RKO (cell line): ENCODE measurements at places on chromosomes 7 and 10.

DNA sequence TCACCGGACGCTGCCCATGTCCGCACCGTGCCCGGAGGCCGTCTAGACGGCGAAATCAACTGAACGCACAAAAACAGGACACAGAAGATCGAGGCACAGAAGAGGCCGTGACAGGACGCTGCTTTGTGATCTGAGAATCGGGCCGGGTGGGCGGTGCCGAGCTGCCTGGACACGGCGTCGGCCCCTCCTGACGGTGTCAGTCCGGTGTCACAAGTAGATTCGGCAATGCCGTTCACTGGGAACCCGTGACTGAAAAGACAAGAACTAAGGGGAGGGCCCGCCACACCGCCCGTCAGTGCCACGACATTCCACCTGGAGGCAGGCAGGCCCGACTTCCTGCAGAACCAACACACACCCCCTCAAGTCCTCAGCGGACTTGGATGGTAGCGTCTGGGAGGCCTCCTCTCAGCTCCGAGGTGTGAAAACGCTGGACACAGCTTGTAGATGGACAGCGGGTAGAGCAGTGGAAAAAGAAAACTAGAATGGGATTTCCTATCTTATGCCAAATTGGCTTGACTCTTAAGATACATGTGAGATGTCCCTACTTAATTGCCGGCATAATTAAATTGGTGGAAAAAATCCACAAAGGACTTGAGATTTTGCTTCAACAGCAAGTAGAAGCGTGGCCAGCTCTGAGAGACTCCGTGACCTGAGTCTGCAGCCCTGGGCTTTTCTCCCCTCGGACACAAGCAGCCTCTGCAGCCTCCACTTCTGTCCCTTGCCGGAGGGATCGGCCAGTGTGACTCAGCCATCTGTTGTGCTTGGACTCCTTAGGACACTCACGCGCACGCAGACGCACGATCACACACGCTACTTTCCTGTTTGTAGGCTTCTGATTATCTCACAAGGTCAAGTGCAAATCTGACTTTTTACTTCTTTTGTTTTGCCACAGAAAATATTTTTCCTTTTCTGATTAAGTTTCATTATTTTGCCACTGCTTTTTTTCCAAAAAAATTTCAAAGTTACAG, 269.0 kb downstream of the DIP2C start:
- DNase-seq, result no peak

- DNase-seq, result no peak
These were observed 740.7 kb downstream of the TNS3 start for GRCh38 chr7:46841248-46841647.

DNA sequence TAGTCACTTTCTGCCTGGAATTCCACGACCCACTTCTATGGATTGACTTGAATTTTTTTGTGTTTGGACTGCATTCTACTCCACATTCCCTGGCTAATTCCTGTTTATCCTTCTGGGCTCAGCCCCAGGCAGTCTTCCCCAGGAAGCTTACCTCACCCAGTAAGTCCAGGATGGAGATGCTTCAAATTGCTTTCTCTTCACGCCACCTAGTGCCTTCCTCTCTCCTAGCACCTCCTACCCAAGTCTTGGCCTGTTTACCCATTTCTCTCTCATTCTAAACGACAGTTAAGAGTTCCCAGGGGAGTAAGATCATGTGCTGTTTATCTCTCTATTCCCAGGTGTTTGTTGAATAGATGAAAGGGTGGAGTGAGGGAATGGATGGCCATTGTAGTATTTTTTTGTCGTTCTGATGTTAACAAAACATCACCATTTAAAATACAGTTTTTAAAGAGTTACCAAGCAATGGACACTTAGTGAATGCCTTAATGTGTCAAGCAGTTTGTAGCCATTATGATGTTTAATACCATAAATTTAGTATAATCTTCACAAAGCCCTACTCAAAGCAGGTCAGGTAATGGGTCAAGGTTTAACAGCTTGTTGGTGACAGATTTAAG, 45.5 kb upstream of the TARP start:
- DNase-seq, result peak; percentile 73

DNA sequence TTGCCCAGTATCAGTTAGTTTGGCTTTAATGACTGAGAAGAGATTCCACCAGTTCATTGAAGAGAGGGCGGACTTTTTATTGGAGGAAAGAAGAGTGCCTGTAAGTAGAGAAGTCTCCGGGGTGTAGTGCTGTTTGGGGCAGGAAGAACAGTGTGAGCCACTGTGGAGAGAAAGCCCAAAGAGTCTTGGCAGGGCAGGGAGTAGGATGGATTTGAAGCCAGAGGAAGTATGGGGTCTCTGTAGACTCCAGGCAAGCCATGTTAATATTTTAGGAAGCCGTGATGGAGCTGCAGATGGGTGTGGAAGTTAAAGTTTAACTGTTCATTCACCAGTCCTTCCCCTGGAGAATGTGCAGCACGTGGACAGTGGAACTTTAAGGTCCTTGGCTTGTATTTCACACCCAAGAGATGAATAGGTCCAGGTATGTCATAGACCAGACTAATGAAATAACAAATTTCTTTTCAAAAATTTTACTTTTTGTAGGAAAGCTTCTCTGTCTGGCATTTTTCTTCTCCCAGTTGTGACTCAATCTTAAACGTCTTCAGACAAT, 54.1 kb downstream of the TCF7L2 start:
- no peak for DNase-seq

GRCh38 chr10:58653139-58653538, 140.5 kb downstream of the BICC1 start:
- DNase-seq, result no peak

- DNase-seq, result no peak
These were observed 224.8 kb downstream of the MTERF1 start for GRCh38 chr7:91655656-91656055.

DNA sequence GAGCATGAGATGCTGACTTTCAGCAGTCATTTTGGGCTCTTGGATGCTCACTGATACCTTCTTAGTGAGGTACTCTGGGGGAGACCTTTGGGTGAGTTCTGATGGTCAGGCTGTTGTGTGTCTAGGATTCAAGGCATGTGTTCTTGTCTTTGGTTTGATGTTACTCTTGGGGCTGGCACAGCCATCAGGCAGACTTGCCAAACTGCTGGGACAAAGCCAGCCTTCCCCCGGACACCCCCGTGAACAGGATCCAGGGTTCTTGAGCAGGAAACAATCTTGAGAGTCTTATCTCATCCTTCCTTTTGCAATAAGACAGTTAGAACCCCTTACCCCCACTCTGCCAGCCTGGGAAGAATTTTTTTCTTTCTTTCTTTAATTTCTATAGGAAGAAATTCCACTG, 42.2 kb downstream of the SUFU start:
- no peak for DNase-seq

GRCh38 chr10:58385784-58386112, 538 bp downstream of the TFAM start:
- DNase-seq, result peak; percentile 69

DNA sequence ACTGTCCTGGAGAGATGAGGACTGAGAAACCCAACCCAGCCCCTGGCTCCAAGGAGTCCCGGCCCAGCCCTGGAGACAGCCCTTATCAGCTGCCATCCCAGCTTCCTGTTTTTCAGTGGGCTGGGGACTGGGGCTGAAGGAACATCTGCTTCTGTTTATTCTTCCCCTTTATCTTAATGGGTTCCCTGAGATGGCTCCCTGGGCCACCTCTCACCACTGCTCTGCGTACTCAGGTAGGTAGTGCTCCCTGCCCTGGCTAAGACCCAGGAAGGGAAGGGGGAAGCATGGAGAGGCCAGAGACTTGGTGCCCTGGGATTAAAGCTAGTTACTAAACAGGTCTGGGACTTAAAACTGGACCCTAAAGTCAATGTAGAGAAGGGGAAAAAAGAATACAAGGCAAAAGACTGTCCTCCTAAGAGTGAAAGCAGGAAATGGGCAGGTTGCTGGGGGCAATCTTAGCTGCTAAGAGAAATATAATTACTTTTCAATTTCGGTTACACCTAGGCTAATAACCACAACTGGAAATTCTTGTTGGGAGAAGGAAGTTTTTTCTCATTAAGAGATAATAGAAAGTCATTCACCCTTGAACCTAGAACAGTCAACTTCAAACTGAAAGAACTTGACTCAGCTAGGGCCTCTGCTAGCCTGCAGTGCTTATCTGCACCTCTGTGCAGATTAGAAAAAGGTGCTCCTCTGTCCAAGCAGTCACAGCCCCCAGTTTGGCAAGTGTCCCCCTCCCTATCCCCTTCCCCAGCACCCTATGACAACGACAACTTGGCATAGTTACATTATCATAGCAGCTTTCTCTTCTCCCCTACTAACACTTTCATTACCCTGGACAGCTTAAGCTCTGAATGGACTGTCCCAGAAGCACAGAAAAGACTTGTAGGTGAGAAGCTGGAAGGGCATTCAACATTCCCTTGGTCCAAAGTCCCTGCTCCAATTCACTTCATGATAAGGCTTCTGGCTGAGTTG, 65.6 kb upstream of the KDM7A start:
- no peak for DNase-seq

GRCh38 chr10:77080361-77081027, 557.1 kb downstream of the KCNMA1 start:
- DNase-seq, result no peak

- DNase-seq, result peak; percentile 67
These were observed 31.3 kb downstream of the KIN start for GRCh38 chr10:7756360-7756992.

GRCh38 chr7:149071641-149072437, 18.7 kb downstream of the ZNF786 start:
- DNase-seq, result no peak

DNA sequence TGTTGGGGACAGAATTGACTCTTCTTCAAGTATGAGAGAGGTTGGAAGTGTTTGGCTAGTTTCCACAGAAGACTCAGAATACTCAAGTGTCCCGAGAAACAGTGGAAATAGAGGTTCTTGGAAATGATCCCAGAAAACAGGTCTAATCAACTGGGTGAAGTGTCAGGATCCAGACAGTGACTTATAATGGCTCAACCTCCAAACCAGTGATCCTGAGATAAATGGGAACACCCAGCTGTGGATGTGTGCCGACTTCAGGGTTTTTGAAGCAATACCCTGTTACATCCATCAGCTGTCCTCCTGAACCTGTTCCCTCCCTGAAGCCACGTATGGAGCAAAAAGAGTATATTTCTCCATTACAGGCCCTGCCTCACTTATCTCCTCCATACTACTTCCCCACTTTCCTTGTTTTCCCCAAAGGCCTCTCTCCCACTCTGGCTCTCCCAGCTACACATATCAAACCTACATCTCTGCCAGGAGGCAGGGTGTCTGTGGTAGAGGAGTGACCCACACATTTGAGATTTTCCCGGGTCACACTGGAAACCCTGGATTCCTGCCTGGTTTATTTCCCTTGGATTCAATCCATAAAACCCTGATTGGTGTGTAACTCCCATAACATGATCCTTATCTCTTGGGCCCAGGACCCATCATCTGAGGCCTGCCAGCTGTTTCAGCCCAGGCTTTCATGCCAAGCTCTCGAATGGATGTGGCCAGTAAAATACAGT, 17.6 kb upstream of the ELOVL3 start:
- no peak for DNase-seq

DNA sequence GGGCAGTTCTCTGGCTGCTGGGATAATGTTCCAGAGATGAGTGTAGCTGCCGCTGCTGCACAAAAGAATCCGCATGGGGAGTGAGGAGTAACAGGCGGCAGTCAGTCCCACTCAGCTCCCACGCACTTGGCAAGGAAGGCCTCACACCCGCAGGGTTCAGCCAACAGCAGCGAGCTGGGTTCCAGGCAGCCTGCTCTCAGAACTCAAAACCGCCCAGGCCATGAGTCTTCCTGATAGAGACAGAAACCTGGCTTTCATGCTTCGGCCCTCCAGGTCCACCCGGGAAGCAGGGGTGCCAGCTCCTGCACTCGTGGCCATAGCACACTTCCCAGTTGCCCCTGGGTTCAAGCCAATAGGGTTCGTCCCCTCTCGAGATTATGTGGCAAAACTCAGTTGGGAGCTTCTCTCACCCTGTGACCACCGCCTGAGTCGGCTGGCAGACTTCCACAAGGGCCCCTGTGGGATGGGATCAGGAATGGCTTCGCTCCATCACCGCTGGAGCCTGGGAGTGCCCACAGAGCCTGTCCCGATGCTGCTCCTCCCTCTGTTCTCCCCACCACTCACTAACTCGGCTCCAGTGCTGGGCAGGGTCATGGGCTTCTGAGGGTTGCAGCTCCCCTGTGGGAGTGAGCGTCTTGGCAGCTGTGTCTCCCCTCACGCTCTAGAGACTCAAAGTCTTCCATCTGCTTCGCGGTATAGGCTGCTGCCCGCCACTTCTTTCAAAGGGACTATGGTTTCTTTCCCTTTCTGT, 20.6 kb downstream of the CLRN3 start:
- DNase-seq, result no peak

- DNase-seq, result no peak
These were observed 19.1 kb downstream of the ADAM8 start for GRCh38 chr10:133257489-133258065.

DNA sequence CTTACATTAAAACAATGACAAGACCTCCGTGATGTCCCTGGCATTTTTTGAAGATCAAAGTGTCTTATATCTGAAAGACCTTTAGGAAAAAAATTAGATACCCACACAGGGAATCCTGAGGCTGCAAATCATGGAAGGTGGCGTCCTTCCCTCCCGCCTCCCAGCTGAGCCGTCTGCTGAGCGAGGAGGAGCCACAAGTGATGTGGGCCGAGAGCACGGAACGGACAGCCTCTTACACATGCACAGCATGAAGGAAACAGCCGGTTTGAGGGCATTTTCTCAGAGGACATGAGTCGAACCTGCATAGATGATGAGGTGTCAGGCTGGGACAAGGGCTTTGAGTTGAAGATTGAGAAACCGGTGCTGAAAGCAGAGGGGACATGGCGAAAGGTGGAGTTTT, 163.3 kb downstream of the ADARB2 start:
- DNase-seq, result no peak

- DNase-seq, result peak; percentile 85
These were observed 252.9 kb downstream of the HGF start for GRCh38 chr7:81516898-81517297.

DNA sequence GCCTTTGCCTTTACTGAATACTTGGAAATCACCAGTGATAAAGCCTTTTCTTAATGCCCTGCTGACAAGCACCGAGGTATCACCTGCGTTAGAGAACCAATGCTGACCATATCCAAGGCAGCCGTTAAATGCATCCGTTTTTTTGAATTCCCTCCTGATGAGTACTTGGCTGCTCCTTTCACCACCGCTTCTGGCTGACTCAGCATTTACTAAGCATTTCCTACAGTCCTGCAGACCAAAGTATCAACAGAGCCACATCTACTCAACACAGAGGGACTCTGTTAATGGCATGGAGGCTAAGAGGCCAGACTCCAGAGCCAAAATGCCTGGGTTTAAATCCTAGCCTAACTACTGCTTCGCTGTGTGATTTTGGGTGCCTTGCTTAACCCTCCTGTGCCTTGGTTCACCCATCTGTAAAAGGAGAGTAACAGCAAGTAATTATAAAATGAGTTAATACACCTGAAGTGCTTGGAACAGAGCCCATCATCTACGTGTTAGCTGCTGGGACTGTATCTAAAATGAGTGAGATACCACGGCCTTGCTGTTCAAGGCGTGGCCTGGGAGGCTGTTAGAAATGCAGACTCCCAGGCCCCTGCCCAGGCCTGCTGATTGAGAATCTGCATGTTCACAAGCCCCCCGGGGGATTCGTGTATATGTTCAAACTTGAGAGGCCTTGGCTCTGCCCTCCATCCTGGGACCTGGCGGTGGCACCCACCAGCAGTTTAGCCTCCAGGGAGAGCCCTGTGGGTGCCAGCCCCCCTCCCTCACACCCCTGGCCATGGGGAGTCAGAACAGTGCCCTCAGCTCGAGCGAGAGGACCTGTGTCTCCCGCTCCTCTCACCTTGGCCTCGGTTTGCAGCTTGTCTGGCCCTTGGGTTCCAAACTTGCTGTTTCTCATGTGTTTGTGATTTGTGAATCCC, 30.8 kb upstream of the EFCAB10 start:
- DNase-seq, result peak; percentile 79
